ENCODE measurements at places on chromosomes 12 and 14.

DNA sequence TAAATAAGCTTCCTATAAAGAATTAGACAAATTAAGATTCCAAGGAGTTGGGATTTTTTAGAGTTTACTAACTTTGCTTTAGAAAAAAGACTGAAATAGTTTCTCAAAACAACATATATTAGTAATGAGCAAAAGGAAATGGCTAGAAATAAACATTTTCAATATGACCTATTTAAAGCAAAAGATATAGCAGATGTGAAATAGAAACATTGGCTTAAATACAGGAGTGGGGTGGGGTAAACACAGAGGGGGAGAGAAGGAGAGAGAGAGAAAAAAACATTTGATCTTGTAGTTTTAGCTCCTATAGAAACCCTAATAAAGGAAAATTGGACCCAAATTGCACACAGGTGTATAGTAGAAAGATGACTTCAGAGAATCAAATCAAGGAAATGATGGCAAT lies 794.5 kb downstream of the MED13L start:
- no peak for DNase-seq

GRCh38 chr12:785706-786105 lies 33.3 kb downstream of the WNK1 start:
- no peak for DNase-seq

DNA sequence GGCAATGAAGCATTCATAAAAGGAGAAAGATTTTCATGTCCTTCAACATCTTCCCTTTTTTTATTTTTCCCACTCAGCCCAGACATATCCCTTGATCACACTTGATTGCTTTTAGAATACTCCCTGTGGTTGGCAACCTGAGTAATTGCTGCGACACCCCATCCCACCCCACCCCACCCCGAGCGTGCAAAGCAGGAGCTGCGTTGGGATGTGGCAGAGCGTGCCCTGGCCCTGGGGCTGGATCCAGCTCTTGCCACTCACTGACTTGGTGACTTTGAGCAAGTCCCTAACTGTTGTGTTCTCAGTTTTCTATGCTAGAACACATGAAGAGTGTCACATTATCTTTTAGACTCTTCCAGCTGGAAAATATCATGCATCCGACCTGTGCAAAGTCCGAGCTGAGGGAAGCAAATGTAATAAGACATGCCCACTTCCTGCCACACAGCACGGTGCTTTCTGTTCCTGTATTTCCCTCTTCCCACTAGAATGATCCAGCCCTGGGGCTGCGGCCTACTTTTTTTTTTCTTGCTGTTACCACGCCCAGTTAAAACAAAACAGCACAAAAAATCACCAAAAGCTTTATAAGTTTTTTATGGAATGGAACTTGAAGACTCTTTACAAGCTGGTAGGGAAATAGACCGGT lies 4.0 kb downstream of the ASCL4 start:
- DNase-seq = no peak

- no peak for DNase-seq
Measured at GRCh38 chr12:52316290-52316689, 4.9 kb downstream of the KRT83 start.

GRCh38 chr12:12803186-12803585 lies 10.0 kb upstream of the DDX47 start:
- DNase-seq = no peak

- DNase-seq = no peak
Measured at GRCh38 chr12:94793191-94793595, 142.8 kb upstream of the TMCC3 start.

DNA sequence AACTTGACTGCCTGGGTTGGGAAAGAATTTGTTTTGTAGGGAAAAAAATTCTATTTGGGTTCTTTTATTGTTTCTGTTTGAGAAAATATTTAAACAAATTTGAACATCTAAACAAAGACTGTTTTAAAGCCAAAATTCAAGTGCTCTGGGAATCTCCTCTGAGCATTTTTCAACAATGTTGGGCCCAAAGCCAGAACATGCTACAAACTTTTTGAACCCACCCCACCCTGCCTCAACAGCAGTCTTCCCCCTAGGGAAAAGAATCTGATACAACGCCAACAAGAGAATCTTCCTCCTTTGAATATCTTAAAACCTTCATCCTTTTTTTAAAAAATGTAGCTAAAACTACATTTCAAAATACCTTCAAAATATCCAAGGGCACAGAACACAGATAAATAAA lies 20.4 kb upstream of the NID2 start:
- no peak for DNase-seq

GRCh38 chr14:68626386-68626785 lies 166.5 kb downstream of the ZFP36L1 start:
- no peak for DNase-seq

GRCh38 chr12:123054371-123054770 lies 73.9 kb downstream of the ARL6IP4 start:
- no peak for DNase-seq

GRCh38 chr12:122547330-122547729 lies 20.3 kb downstream of the KNTC1 start:
- DNase-seq = no peak

DNA sequence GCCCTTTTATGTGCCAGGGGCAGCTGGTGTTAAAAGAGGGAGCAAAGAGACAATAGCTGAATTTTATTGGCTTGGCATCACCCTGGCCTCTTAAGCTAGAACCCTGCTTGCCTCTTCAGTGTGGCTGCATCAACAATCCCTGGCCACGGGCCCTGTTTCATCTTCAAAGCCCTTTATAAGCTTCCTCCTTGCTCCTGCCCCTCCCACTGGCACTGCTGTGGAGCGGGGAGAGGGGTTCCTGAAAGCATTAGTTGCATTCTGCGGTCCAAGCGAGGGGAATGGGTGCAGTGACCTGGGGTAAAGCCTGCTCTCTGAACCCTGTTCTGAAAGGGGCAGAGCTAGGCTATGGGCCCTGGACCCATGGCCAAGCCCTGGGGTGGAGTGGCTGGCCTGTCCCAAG lies 220 bp upstream of the KRT83 start:
- no peak for DNase-seq

DNA sequence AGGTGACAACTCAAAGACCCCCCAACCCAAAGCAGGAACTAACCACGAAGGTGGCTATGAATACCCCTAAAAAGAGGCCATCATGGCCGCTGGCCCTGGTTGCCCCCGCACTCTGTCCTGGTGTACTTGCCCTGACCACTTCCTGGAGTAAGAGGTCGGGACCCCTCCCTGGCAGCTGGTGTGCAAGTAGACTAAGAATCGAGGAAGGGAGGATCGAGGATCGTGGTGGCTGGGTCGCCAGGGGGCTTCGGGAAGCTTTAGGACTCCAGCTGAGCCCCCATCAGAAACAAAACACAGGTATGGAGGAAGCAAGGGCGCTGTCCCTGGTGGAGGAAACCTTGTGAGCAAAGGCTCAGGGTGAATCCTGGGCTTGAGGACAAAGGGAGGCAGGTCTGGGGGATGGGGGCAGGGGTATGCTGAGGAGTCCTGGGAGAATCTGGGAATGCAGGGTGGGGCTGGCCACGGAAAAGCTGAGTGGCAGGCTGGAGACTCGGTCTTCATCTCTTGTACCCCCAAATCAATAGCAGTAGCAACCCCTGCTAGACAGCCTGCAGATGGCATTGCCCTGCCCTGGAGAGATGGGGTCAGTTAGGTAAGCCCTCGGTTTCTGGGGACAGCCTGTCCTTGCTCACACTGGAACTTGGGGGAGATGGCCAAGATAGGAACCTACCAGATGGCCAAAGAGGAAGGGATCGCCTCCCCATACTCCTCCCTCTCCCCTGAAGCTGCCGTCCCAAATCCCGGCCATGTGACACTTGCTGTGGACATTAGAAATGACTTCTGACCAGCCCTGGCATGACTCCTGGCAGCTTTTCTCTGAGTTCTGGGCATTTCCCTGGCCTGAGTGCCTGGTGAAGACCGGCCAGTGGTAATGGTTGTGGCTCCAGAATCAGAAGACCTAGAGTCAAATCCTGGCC lies 45.3 kb upstream of the ESRRB start:
- DNase-seq = no peak

GRCh38 chr14:51283402-51284085 lies 43.5 kb downstream of the TMX1 start:
- no peak for DNase-seq

- no peak for DNase-seq
Measured at GRCh38 chr14:22583994-22584393, 5.0 kb downstream of the DAD1 start.

GRCh38 chr12:82555699-82556098 lies 131.0 kb upstream of the TMTC2 start:
- no peak for DNase-seq

DNA sequence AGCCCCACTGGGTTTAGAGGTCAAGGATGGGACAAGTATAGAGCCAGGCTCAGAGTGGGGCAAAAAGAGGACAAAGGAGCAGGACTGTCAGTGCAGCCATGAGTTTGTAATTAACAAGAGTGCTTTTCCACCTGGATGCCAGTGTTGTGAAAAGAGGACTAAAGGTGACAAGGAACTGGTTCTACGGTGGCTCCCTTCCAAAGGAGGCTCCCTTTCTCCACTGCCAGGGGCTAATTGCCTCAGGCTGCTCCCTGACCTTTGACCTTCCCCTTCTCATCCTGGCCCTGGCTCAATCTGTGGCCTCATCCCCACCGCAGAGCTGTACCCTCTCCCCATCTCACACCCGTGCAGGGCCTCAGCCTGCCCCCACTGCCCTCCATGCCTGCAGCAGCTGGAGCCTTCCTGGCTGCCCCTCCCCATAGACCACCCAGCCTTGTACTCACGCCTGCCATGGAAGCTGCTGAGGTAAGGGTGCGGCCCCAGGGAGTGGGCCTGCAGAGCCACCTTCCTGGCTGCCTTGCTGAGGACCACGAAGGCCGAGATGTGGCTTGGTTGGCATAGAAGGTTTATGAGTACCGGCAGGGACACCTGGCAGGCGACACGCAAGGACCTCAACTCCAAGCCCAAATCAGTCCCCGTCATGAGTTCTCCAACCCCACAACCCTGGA lies 24.8 kb upstream of the FKBP4 start:
- DNase-seq = no peak

- no peak for DNase-seq
Measured at GRCh38 chr14:75959031-75959430, 22.8 kb downstream of the TGFB3 start.

DNA sequence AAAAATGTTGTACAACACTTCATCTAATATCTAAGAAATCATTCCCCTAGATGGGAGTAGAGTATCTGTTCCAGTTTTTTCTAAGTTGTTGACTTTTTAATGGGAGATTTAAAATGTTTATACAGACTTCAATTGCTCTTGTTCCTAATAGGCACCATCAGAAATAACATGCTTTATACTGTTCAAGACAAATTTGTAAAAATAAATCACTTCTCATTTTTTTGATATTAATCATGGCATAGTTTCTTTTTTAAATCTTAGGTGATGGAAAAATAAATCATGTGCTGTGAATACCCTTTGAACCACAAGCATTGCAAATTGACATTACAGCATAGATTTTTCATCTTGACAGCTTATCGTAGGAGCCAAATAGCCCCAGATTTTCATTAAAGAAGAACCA lies 473.5 kb upstream of the MGAT4C start:
- DNase-seq = no peak

DNA sequence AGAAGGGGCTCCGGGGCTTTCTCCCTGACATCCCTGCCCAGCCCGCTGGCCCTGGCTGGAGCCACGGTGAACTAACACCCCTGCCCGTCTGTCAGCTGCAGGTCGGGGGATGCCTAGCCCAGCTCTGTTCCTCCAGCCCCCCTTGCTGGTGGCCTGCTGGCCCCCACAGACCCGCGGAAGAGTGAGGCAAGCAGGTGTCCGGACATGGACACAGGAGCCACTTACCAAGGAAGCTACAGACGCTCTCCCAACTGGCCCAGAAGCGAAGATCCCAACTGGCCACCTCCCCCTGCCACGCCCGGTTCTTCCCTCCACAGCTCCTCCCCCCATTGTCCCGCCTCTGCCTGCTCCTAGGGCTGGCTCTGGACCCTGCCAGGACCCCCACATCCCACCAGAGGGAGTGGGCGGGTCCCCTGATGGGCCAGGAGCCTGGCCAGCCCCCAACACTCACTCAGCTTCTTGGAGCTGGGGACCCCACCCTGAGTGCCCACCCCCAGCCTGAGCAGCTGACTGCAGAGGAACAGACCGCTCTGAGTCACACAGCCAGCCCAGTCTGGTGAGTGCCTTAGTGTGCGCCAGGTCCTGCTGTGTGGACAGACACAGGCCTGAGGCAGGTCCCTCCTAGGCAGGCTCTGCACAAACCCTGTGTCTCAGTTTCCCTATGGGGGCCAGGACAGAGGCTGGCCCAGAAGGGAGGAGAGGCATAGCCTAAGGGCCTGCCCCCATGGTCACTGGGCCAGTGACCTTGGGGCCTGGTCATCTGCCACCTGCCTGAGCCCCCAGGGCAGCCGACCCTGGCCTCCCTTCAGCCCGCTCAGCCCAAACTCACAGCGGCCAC lies 7.7 kb downstream of the AHNAK2 start:
- DNase-seq = no peak

GRCh38 chr14:102427642-102428041 lies 64.9 kb downstream of the TECPR2 start:
- no peak for DNase-seq

DNA sequence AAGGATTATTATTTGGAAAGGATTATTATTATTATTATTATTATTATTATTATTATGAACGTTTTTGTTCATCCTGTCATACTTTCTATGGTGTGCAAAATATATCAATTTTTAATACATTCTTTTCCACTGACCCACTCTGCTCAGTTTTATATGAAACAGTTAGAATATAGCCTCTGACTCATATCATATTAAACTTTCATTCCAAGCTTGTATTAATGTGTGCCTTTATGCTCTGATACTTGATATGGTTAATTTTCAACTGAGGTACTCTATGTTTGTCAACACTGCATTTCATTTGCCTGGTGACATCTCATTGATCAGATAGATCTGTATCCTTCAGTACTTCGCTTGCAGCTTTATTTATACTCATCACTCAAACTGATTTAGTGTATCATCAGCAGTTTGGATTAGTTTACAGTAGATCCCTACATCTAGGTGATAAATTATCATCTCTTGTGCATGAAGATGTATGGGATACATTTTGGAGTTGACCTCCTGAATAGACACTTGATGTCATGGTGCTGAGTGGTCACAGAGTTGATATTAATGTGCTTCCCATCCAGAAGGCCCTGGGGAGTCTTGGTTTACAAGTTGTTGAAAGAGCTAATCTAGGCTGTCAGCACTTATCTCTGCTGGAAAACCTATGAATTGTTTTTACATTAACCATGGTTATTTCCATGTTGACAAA lies 271.8 kb downstream of the TRHDE start:
- DNase-seq = no peak

GRCh38 chr12:108126990-108127501 lies 2.0 kb upstream of the WSCD2 start:
- DNase-seq = no peak

- DNase-seq = no peak
Measured at GRCh38 chr14:69493791-69494190, 9.3 kb downstream of the PLEKHD1 start.

- DNase-seq = no peak
Measured at GRCh38 chr12:101779626-101780025, 40.4 kb upstream of the SYCP3 start.

GRCh38 chr14:104895786-104896661 lies 28.7 kb upstream of the PLD4 start:
- no peak for DNase-seq

DNA sequence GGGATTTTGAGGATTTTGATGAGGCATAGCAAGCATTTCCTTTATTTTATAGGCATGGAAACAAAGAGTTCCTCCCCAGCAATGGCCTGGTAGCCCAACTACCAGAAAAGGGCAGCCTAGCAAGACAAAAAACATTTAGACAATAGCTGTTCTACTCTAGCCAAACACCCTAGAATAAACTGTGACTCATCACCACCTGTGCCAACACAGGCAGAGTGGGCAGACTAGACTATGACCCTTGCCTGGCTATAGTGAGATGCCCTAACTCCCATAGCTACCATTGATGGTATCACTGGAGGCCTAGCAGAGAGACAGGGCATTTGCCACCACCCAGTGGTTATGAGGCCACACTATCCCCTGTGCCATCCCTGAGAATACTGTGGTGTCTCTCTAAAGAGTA lies 15.5 kb upstream of the CCER1 start:
- DNase-seq = no peak

Data from stimulated activated CD4-positive, alpha-beta T cell treated with anti-CD3 and anti-CD28 coated beads, Interleukin-1b, Interleukin-23, amount 100 ng/mL, for 1 hour (primary cell).